ENCODE measurements at places on chromosomes 11 and 22.

GRCh38 chr11:125124618-125124992, 13.2 kb upstream of the TMEM218 start:
- DNase-seq: no peak

GRCh38 chr22:17403906-17404305, 34.6 kb downstream of the CECR2 start:
- DNase-seq: no peak

DNA sequence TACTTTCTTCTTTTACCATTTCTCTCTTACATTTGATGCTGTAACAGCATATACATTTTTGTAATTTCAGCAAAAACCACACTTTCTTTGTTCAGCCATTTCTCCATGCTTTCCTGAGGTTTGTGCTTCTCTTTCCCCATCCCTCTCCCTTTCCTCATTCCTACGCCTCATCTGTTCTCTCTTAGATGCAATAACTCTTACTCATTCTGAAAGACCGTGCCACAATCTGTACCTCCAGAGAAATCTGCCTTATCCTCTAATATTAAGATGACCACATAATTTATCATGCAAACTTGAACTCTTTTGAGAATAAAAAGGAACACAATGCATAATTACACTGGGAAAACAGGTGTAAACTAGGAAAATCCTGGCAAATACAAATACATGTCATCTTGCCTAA, 588.9 kb downstream of the JRKL start:
- DNase-seq: no peak

DNA sequence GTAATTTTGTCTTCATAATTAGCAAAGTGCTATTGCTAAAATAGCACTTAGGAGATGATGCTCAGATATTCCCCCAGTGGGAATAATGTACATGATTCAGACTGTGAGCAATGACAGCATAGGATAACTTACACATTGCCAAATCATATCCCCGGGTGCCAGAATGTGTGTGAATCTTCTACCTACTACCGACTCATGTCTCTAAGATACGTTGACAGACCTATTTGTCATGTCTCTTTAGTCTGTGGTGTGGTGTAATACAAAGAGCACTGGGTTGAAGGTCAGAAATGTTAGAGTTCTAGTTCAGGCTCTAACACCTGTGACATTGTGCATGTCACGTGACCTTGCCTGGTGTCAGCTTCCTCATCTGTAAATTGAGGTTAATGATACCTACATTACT, 31.0 kb upstream of the PICALM start:
- DNase-seq: no peak

GRCh38 chr11:76495019-76495418, 50.2 kb downstream of the EMSY start:
- DNase-seq: no peak

- DNase-seq: no peak
Measured at GRCh38 chr11:407651-408123, 7.1 kb downstream of the SIGIRR start.

DNA sequence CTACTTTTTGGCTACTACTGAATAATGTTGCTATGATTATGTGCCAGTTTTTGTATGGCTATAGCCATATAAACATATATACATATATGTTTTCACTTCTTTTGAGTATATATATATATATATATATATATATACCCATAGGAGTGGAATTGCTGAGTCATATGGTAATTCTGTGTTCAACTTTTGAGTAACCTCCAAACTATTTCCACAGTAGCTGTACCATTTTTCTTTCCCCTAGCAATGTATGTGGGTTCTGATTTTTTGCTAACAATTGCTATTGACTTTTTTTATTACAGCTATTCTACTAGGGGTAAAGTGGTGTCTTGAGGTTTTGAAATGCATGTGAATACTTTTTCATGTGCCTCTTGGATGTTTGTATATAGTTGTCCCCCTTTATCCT, 30.4 kb downstream of the CBL start:
- DNase-seq: no peak

DNA sequence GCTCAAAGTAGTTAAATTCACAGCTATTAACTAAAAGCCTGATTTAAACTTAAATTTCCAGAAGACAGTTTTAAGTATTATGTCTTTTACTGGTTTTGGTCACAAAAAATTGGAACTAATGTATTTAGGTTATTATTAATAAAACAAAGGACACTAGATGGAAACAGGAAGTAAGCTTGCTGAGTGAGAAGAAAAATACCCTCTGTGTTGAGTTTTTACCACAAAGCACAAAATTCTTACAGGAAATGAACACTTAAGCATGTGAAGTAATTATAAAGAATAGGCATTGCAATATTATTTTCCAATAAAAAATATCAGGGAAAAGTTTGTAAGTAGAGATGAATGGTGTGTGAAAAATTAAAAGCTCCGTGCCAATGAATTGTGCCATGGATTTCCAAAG, 46.3 kb downstream of the PIK3C2A start:
- DNase-seq: no peak

DNA sequence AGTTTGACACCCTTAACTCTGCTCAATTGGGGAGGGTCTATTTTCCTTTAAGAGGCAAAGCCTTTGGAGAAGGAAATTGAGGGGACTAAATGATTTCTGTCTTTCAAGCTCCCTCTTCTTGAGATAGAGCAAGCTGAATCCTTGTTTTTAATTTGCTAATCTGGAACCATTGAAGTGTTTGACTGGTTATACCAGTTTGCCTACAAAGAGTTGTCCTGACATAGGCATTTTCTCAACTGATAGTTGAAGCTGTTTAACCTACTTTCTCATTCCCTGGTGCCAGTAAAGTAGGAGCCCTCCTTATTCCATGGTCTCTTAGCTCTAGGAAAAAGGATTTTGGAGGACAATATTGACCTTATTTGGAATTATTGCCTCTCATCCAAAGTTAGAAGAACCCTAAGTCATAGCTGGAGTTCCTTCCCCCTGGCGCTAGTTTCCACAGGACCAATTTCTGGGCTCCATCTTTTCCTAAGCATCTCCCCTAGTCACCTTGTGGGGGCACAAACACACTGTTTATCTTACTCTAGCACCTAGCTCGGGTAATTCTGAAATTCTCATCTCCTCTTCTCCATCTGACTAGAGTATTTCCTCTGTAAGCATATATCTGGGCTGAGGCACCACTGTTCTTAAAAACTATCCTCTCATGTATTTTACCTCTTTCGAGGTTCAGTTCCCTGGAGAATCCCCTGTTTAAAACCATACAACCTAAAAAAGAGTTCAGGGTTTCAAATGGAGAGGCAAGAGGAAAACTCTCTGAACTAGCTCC, 7.4 kb downstream of the ZDHHC5 start:
- DNase-seq: no peak

All from thoracic aorta (tissue), 2 donors.